ENCODE measurements at places on chromosomes 7 and 10.

GRCh38 chr7:72343991-72344390 is 68.1 kb downstream of the CALN1 start:
- DNase-seq = no peak

- peak; percentile 35 for DNase-seq
Measured at GRCh38 chr7:1939434-1940401, 269.6 kb downstream of the ELFN1 start.

- DNase-seq = no peak
Measured at GRCh38 chr10:119326167-119326566, 118.8 kb downstream of the GRK5 start.

DNA sequence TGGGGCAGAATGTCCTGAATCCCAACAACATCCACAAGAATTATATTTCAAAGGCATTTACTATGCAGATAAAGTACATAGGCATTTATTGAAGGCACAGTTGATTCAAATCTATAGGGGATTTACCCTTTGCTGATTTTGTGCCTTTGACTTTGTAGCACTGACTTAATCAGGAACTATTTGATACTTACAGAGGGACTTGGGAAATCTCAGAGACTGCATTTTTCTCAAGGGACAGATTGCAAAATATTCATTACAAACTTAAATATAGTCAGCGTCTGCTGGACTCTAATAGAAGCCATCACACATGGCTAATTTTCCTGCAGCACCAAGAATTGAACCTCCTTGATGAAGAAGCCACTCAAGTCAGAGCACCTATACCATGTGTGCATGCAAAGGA is 44.9 kb downstream of the FAS start:
- DNase-seq = no peak

- no peak for DNase-seq
Measured at GRCh38 chr10:53162856-53163255, 390.3 kb upstream of the MBL2 start.

GRCh38 chr7:156005202-156005691 is 193.0 kb upstream of the SHH start:
- DNase-seq = no peak

DNA sequence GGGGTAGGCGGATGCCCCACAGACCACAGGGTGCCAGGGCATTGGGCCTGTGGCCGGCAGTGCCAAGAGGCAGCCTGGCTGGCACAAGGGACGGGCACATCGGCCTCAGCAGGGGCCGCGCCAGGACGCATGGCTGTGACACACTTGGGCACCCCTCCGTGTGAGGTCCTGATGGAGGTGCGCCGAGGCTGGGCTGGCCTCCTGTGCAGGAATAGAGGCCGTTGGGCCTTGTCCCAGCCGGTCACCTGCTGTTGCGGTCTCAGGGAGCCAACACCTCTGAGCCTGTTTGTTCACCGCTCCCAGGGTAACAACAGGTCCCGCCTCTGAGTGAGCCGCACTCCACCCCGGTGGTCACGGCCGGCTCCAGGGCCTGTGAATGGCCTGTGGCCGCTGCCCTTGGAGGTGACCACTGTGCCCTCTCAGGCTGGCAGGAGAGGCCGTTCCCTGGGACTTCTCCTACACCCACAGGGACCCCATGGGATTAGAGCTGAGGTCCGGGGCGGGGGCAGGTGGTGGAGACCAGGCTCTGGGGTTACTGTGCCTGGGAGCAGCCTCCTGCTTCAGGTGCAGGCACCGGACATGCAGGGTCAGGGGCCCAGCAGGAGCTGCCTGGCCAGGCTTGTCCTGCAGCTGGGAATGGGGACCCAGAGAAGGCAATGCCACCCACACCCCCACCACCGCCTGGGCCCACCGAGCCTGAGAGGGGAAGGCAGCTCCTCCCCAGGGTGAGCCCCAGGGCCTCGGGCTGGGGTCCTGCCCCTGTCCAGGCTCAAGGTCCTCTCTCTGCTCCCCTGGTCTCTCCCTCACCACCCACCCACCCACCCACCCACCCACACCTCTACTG is 12.0 kb downstream of the PWWP2B start:
- DNase-seq = no peak

GRCh38 chr7:29622335-29623265 is 59.0 kb downstream of the PRR15 start:
- DNase-seq = no peak

- DNase-seq = no peak
Measured at GRCh38 chr7:80851896-80852476, 66.9 kb downstream of the SEMA3C start.

DNA sequence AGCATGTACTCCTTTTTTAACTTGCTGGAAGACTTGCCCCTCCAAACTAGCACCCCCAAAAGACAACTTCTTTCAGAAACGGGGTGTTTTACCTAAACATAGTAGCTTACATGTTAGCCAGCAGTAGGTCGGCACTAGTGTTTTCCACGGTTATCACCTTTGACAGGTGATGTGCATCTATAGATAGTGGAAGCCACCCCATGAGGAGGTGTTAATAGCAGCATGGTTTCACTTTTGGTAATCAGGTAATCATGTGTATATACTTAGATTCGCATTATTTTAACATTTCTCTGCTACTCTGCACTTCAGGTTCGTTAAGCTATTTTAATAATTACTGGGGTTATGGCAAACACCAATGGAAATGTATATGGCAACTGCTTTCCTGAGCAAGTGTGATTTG is 17.6 kb downstream of the SRI start:
- no peak for DNase-seq

- no peak for DNase-seq
Measured at GRCh38 chr7:55130395-55131141, 111.8 kb downstream of the EGFR start.

DNA sequence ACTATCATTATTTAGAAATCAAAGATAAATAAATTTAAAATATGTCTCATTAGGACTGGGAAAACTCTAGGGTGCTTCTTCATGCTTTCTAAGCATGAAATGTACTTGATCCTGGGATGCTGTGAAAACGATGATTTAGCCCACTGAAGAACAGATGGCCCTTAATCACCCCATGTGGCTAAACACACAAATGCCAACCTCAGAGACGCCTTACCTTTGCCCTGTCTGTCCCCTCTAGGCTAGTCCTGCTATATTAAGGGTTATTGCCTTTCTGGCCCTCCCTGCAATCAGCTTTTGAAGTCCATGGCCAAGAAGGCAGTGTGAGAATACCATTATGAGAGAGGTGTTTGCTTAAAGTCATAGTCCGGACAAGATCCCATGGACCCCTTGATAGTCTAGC is 217.2 kb downstream of the TWIST1 start:
- DNase-seq = no peak

DNA sequence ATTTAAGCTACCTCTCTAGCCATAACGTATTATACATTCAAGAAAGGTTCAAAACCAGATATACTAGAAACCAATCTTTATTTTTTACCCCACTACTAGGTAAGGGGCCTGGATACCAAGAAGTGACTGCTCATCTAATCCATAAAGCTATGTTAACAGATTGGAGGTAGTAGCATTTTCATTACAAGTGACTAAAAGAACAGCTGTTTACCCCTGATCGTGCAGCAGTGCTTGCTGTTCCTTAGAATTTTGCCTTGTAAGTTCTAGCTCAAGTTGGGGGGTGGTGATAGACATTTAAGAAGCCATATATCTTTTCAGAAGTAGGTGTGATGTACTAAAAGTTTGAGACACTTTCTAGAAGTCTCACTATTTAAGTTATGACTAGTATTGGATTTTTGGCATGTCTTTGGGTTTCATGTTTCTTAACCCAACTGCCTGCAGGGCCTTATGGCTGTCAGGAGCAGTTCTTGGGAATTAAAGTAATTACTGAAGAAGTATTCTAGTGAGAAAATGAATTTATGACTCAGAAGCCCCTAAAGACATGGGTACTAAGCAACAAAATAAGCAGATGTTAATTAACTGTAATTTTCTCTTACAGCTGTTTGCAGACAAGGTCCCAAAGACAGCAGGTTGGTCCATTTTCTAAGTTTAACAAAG is 2.3 kb downstream of the PPIA start:
- DNase-seq = no peak

DNA sequence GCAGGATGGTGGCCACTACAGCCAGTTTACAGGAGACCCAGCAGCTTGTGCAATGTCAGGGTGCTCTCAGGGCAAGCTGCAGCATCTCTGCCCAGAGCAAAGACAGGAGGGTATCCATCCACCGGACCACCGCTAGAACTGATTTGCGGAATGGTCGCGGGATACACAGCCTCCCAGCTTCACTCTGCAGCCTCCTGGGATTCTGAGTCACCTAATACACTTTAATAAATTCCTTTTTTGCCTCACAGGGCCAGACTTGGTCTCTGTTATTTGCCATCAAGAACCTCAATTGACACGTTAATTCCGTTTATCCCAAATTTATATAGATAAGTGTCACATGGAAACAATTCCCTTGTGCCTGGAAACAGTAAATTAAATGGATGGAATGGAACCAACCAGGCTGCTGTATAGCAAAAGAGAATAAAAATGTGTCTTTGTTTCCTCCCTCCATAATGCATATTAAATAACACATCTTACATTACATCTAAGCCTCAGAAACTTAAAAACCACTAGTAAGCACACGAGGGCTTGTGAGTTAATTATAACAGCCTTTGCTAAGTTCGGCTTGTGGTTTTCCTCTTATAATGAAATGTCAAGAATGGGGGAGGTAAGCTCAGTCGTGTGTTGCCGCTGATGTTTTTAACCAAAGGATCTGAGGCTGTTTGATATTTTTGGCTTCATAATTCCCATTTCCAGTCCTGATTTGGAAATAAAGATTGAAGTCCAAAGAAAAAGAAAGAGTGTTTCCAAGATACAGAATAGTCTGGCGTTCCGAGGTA is 52.1 kb downstream of the ADRB1 start:
- no peak for DNase-seq

GRCh38 chr7:39043531-39043930 is 65.8 kb downstream of the POU6F2 start:
- DNase-seq = no peak

- DNase-seq = no peak
Measured at GRCh38 chr10:35913628-35914027, 271.5 kb upstream of the FZD8 start.

GRCh38 chr10:61140765-61141392 is 196.9 kb upstream of the RHOBTB1 start:
- DNase-seq = no peak

- DNase-seq = peak; percentile 82
Measured at GRCh38 chr7:73623798-73624668, at the start of gene MLXIPL. MLXIPL (minus strand) TSS chr7:73624522; CDS start chr7:73624492, 30 bp downstream.

DNA sequence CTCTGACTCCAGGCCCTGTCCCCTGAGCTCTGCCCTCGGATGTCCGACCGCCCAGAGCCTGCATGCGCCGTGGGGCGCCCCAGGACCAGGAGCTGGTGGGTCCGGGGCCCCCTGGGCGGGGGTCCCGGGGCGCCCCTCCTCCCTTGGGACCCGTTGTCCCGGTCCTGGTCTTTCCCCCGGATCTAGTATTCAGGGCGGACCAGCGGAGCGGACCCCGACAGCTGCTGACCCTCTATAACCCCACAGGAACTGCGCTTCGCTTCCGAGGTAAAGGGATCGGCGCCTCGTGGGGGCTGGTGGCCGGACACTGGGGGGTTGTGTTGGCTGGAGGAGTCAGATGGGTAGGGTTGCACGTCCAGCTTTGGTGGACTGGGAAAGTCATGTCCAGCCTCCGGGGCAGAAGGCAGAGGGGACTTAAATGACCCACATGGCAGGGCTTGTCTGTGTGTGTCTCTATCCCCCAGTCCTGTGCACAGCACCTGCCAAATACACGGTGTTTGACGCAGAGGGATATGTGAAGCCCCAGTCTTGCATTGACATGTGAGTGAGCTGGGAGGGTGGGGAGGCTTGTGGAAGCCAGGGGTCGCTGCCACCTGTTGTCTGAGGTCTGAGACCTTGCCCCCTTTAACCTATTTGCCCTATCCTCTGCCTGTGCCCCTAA is 520 bp downstream of the MOSPD3 start:
- DNase-seq = no peak

- peak; percentile 47 for DNase-seq
Measured at GRCh38 chr10:12726971-12727831, 274.3 kb downstream of the CCDC3 start.

GRCh38 chr7:135855846-135856245 is 107.2 kb upstream of the FAM180A start:
- DNase-seq = no peak

DNA sequence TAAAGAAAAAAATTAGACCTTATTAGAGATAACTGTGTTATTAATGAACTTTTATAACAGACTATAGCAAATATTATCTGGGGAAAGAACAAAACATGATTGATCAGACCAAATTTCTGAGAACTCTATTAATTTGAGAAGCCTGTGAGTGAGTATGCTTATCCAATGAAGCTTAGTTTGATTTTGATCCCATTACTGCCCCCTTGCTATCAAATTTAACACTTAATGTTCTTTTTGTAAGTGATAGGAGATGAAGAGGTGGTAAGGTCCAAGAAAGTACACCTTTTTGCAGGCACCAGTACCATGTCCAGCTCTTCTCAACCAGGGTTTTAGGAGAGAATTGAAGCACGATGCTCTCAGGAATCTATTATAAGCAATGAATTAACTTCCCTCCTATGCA is 49.9 kb downstream of the ZNF365 start:
- no peak for DNase-seq

- DNase-seq = no peak
Measured at GRCh38 chr7:127911968-127912511, 119.2 kb downstream of the LRRC4 start.

- DNase-seq = no peak
Measured at GRCh38 chr7:30912986-30913811, 1.5 kb downstream of the AQP1 start.

DNA sequence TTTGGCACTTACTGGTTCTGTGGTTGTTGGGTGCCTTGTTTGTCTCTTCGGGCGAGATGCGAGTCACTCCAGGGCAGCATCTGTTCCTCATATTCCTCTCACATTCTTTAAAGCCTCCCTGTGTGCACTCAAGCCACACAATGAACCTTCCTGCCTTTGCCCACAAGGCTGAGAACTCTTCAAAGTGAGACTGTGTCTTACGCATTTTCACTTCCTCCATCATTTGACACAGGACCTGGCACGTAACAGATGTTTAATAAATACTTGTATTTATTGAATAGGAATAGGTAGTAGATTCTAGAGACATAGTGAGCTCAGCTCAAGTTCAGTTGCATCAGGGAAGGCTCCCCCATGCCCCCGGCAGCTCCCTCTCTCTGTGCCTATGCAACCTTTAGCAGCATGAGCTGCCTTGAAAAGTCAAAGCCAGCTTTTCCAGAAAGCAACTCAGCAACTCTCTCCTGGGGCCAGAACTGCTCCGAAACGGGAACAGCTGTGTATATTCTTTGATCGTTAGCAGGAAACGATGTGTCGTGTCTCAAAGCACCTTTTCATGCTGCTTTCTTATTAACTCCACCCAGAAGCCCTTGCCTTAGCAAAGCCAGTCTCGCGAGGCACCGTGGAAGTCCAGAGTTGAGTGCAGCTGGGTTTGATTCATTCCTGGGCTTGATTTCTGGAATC is 97.5 kb downstream of the PFKFB3 start:
- DNase-seq = peak; percentile 52
